NCI-H1930 (cell line): ENCODE measurements at places on chromosomes 12 and 14.
A peak's percentile ranks its signal among the peaks of the same experiment; 100 is the strongest.

DNA sequence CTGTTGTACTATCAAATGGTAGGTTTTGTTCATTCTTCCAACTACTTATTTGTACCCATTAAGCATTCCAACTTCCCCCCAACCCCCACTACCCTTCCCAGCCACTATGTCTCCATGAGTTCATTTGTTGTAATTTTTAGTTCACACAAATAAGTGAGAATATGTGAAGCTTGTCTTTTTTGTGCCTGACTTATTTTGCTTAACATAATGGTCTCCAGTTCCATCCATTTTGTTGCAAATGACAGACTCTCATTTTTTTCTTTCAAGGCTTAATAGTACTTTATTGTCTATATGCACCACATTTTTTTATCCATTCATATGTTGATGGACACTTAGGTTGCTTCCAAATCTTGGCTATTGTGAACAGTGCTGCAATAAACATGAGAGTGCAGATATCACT lies 86.2 kb downstream of the ALG10B start:
- no peak for DNase-seq

- DNase-seq = no peak
Measured at GRCh38 chr12:87988534-87988933, 40.7 kb downstream of the C12orf50 start.

- no peak for DNase-seq
Measured at GRCh38 chr14:78071016-78071549, 99.1 kb upstream of the NRXN3 start.

DNA sequence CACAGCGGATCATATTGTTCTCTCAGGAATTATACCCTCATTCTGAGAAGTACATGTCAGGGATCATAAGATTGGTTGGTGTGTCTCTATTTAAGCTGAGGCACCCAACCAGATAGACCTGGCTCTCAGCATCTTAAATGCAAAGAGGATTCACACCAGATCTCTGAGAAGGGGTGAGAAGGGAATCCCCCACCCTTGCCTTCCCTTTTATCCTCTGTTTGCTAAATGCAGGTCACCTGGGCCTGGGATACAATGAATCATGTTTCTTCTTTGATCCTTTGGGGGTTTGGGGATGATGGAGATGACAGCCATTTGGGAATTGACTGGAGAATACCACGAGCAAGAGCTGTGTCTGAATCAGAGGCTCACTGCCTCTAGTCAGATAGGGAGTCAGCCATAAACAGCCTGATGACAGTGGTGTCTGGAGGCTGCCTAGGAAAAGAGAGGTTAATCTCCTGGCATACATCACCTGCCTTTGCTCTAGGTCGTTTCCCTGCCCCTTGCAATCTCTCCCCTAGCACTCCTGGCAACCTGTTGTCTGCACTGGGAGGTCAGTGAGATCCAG lies 11.2 kb upstream of the PDE1B start:
- DNase-seq = no peak

DNA sequence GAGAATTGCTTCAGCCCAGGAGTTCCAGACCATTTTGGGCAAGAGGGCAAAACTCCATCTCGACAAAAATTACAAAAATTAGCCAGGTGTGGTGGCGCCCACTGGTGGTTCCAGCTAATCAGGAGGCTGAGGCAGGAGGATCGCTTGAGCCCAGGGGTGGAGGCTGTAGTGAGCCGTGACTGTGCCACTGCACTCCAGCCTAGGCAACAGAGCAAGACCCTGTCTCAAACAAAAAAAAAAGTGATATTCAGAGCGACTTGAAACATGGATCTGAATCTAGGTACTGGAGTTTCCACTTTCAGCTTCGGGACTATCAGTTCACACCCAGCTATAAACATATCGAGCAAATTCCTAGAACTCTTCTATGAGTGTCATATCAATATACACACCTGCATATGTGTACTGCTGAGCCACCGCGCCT lies 16.3 kb upstream of the RNF34 start:
- DNase-seq = no peak

GRCh38 chr12:26555139-26555538 lies 277.9 kb downstream of the ITPR2 start:
- DNase-seq = no peak

DNA sequence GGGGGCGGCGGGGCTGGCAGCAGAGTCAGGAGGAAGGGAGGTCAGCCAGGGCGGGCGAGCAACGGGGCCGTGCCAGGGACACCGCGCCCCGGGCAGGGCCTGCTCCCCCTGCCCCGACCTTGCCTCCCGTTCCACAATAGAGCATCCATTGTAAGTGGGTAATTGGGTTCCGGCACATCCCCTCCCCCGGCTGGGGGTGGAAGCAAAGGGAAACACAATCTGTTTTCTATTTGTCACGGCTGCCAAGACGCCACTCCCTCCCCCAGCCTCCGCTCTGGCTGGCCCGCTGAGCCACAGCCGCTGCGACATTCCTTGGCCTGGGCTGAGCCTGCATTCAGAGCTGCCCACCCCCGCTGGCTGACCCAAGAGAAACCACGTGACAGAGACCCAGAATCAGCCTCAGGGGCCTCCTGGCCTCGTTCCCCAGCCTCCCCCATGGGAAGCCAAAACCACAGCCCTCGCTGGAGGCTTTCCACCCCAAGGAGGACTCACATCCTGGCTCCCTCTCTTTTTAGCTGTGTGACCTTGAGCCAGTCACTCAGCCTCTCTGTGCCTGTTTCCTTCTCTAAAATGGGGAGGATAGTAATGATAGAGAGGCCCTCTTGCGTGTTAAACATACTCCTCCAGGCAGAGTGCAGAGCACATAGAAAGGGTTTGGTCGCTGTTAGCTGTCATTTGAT lies 117.6 kb downstream of the SCARB1 start:
- peak; percentile 25 for DNase-seq

DNA sequence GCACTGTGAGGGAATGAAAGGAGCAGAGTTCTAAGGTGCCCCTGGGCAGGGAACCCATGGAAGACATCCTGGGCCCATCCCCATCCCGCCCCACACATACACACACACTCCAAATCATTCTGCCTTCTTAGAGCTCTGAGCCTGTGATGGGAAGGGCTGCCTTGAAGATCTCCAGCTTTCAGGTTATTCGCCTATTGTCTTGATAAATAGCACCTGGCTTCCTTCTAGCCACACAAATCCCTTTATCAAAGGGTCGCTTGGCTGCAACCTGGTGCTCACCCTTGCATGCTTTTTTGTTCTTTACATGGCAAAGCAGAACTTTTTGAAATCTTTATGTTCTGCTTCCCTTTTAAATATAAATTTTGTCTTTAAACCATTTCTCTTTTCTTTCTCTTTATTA lies 112.2 kb upstream of the TMTC1 start:
- DNase-seq = no peak

DNA sequence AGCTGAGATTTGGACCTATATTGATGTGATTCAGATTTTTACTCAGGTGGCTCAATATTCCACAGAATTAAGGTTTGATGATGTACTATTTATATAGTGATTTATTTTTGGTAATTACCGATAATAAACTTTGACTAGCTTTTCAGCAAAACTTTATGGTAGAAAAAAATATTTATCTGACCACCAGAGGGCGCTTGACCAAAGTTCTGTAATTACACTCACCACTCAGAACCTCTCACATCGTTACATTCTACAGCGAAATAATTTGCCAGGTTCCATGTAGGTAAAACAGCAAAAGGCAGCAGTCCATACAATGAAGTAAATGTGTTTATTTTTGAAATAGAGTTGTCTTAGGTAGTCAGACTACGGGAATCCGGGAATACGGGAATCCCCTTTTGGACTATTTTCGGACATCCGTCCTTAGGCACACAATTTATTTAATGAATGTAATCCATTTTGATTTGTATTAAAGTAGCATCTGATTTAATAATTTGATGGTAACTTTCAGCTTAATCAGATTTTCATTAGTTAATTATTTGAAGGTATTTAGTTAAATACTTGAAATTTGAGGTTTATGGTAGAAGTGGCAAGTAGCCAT lies 143.0 kb upstream of the DDHD1 start:
- no peak for DNase-seq

GRCh38 chr12:132018193-132018916 lies 68.6 kb downstream of the EP400 start:
- no peak for DNase-seq

DNA sequence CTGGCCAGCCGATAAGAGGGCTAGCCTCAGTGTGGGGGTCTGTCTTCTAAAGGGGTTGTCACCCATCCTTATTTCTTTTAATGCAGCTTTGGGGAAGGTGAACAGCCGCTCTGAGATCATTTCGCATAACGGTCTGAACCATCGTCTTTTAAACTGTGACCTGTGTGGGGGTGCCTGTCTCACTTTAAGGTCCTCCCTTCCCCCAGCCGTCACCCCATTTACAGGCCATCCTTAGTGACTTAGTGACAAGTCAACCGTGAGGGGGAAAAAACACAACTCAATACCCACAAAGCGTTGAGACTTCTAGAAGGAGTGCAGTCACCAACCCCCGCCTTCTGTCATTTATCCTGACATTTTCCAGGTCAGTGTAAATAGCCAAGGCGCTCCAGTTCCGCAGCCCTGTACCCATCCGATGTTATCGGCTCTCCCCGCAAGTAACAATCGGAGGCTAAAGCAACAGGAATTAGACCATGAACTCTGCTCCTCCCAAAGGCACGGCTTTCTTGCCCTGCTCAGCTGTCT lies 505 bp upstream of the DENND5B start:
- no peak for DNase-seq

DNA sequence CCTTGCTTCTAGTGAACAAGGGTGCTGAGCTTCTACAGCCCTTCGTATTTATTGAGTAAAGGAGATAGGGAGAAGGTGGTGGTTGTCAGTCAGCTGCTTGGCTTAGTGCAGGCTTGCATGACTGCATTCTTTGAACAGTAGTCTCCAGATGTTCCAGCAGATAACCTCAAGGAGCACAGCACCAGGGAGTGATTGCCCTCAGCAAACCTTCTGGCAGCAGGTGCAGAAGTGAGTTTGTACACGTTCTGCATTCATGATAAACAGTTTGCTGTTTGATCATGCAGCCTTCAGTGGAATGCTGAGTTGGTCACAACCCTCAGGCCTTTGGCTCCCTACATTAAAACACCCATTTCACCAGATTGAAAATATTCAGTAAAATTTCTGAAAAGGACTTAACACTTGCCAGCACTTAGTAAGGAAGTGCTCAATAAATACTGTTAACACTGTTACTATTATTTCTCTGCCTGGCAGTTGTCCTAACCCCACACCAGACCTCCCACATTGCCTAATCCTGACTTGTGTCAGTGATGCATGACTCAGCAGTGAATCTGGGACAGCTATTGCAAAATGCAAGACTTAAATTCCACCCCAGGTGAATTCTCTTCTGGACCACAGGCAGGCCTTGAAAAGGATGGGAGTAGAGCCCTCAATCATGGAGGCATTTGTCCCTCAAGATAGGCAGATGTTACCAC lies 18.9 kb upstream of the CARMIL3 start:
- DNase-seq = no peak

DNA sequence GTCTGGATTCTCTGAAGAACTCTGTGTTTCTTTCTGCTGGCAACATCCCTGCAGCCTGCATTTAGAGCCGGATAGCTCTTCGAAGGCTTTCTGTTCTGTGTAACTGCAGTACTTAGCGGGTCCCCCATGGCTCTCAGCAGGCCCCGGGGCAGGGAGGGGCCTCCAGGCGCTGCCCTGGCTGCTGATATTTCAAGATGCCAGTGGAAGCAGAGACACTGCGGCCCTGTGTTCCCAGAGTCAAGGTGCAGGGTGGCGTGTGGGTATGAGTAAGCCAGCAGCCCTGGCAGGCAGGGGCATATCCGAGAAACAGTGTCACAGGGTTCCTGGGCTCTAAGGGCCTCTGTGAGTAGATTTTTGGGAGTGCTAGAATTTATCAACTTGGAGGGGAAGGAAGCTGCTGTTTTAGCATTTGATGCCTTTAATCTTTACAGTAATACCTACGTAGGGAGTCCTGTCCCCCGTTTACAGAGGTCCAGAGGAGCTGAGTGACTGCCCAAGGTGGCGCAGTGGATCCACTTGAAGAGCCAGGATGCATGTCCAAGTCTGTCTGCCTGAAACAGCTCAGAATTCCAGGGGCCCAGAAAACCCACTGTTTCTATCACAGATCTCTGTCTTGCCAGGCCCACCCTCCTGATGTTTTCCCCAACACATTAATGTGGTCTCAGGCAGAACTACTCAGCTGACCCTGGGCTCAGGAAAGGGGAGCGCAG lies 16.2 kb downstream of the ESRRB start:
- no peak for DNase-seq

DNA sequence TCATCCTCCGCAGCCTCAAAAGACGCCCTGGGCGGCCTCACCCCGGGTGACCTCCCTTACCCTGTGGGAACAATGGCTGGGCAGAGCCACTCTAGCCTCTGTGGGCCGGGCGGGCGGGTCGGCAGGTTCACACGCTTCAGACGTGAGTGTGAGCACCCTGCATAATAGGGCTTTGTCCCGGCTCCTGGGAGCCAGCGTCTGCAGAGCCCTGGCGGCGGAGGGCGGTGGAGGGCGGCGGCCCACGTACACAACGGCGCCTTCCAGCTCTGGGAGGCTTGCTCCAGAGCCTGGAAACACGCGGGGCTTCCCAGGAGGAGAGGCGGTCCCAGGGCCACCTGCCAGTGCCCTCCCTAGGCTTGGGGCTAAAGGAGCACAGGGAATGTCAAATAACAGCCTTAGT lies 205.6 kb downstream of the BCL11B start:
- no peak for DNase-seq
